ENCODE measurements at places on chromosomes 5 and 9.

GRCh38 chr9:121073038-121073437 is 1.7 kb upstream of the CNTRL start:
- DNase-seq: no peak

DNA sequence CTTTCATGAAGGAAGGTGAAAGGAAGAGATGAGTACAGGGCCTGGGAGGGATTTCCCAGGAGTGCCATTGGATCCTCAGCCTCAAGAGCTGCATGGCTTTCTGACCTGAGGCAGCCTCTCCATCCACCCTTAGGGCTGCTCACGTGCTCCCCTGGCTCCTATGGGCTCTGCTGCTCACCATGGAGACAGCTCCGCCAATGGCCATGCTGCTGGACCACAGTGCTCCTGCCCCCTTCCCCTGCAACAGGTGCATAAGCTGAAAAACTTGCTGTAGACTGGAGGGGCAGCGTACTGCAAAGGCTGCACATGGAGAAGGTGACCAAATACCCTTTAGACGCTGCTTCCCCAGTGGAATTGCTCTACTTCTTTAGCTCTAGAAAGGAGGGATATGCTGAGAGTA is 112.7 kb upstream of the PANK3 start:
- no peak for DNase-seq

- DNase-seq: no peak
These were observed 1114.9 kb upstream of the C9orf72 start for GRCh38 chr9:28688172-28688571.

DNA sequence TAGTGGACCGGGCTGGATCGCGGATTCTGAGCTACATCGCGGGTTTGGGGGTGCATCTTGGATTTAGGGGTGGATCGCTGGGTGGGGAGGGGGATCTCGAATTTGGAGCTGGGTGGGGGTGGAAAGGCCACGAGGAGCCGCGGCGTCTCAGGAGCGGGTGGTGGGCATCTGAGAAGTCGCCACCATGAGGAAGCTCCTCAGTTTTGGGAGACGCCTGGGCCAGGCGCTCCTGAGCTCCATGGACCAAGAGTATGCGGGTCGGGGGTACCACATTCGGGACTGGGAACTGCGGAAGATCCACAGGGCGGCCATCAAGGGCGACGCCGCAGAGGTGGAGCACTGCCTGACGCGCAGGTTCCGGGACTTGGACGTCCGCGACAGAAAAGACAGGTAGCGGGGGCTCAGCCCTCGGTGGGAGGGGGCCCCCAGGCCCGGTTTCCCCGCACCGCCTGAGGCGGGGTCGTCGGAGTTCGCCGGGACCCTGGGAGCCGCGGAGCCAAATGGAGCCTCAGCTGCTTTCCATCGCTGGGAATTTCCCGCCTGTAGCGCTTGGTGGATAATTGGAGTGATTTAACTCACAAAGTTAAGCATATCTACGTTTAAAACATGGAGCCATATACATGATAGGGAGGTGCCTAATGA is 376 bp downstream of the ANKRD18B start:
- no peak for DNase-seq

DNA sequence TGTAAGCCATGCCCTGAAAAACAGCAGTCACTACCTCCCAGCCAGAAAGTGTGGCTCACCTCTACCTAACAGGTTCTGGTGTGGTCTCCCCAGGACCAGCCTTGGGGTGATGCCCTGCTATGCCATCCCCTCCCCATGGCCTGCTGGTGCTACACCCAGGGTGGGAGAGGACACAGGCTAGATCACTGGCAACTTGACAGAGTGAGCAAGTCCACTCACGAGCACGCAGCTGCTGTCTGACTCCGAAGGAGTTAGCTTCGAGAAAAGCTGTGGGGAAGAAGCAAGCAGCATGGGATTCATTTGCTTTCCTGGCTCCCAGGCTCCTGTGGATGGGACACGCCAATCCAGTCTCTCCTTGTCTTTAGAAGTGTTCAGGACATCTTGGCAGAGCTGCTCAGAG is 102.2 kb downstream of the COL5A1 start:
- DNase-seq: no peak

DNA sequence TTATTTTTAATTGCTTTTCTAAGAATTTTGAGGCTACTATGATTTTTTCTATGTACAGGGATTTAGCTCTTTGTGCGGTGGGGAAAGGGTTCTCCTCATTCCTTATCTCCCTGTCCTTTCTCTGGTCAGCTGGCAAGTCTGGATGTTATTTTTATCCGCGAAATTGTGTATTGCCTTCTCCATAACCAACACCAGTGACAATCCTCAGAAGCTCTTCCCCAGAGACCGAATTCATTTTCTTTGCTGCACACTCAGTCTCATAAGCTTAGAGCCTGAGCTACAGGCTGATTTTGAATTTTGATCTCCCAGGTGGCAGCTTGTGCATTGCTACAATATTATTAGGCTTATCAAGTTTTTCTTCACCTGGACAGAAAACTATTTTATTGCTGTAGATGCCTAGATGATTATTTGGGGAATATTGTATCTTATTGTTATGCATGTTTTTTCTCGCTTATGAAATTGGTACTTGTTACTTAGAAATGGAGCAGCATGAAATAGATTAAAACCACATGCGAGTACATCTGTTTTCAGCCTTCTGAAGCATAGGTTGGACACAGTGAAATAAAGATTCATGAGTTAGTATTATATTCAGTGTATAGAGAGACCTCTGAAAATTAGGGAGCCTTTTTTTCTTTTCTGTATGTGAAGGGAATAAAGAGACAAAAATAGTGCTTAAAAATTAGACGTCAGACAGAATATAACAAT is 27.3 kb downstream of the CPEB4 start:
- no peak for DNase-seq

- no peak for DNase-seq
These were observed 22.7 kb upstream of the SMIM23 start for GRCh38 chr5:171762903-171763302.
